ENCODE measurements at places on chromosomes 16 and 17.

DNA sequence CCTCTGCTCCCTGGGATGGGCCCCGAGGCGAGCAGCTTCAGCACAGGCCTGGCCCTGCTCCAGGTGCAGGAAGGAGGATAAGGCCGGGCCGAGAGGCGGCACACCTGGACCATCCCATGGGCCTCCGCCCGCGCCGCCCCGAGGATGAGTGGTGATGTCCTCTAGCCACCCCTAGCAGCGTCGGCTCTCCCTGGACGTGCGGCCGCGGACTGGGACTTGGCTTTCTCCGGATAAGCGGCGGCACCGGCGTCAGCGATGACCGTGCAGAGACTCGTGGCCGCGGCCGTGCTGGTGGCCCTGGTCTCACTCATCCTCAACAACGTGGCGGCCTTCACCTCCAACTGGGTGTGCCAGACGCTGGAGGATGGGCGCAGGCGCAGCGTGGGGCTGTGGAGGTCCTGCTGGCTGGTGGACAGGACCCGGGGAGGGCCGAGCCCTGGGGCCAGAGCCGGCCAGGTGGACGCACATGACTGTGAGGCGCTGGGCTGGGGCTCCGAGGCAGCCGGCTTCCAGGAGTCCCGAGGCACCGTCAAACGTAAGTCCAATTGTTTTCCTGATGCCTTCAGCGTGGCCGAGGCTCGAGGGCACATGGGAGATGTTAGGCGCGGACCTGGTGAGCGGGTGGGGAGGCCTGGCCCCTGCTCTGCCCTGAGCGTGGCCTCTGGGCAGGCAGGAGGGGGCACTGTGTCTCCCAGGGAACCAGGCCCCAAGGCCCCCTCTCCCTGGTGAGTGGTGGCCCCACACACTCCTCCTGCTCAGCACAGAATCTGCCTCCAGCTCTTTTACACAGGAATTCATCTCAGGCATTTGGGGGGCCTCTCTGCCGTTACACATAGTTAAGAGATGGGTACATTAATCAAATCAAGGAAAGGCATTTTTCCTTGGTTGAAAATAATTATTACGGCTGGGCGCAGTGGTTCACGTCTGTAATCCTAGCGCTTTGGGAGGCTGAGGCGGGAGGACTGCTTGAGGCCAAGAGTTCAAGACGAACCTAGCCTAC, 855 bp downstream of the TMEM204 start:
- DNase-seq = no peak

DNA sequence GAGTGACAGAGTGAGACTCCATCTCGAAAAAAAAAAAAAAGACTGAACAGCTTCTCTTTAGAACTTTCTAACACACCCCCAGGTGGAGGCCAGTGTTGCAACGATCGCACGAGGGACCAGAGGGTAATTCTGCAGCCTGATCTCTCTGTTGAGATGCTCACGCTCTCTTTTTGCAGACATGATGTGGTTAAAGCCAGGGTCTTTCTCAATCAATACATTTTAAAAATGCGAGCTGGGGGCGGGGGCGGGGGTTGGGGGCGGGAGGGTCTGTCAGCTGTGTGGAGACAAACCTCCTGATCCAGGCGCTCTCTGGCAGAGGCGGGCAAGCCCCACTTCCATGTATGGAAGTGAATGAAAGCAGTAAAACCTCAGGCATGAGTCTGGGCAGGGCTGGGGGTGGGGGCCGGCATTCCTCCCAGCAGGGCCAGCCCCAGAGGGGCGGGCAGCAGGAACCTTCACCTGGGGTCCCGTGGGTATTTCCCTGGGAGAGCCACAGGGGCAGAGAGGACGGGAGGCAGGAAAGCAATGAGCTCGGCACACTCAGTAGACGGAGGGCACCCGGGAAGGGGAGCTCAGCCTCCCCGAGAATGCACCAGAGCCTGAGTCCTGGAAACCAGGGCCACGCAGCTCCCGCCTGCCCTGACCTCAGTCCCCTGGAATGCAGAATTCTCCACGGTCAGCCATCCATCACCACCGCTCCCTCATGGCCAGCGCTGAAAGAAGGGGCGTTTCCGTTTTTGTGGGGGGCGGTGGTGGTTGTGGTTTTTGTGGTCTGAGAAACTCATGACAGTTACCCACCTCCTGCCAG, 28.0 kb downstream of the NXN start:
- DNase-seq = no peak

- no peak for DNase-seq
Observed at GRCh38 chr17:74526681-74527080, 4.6 kb downstream of the CD300LB start.

DNA sequence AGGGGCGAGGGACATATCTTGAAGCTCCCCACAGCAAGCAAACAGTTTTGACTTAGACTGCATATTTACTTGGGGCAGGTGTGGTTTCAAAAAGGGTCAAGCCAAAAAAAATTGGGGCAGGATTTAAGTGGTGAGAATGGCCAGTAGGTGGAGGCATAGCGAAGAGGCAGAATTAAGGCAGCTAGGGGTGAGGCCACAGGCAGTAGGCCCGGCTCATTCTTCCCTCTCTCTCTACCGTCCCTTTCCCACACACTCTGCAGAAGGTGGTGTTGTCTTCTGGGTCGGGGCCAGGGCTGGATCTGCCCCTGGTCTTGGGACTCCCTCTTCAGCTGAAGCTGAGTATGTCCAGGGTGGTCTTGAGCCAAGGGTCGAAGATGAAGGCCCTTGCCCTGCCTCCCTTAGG, 2.6 kb downstream of the SHBG start:
- no peak for DNase-seq

- no peak for DNase-seq
Observed at GRCh38 chr17:61555127-61555566, 35.9 kb downstream of the NACA2 start.

DNA sequence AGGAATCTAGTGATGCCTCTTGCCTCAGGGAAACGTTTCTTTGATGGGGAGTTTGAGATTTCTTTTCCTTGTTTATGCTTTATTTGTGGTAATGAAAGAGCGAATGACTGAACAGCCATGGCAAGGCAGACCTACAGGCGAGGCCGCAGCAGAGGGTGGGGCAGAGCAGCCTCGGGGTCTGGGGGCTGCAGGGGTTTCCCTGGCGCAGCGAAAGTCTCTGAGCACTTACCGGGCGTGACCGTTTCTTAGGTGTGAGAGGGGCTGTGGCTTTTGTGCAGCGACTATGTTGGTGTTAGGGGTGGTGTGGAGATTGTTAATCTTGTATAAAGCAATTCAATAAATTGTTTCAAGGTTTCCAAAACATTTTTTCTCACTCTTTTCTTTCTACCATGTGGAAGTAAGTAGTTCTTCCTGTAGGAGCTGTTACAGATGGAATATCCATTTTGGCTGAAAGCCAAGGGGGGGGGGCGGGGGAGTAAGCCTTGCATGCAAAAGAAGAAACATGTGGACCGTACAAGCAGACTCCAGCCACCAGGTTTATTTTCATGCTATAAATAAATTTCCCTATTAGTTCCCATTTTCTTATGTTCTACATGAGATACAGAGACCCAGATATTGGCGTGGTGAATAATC, 34.8 kb downstream of the UBN1 start:
- DNase-seq = no peak

DNA sequence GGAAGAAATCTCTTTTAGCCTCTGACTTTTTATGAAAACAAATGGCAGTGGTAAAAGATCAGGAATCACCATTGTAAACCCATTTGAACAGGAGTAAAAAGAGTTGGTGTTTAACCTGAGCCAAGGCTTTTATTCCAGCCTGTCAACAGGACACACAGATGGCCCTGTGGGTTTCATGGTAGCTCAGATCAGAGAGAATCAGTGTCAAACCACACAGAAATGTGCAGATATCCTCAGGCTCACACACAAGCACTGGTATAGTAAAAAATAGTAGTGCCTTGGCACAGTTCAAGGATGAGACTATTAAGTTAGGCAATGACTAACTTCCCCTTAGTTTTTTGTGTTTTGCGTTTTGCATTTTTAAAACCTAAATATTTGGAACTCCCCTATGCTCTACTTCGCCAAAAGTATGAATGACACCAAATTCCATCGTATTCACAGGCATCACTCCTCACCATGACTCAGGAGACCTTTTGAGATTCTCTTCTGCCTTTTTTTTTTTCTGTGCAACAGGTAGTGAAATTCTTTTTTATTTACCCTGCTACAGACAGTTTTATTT, 1200.0 kb downstream of the CDH11 start:
- no peak for DNase-seq

Data from NCI-H1105 (cell line).